ENCODE measurements at places on chromosomes 1 and 21.

DNA sequence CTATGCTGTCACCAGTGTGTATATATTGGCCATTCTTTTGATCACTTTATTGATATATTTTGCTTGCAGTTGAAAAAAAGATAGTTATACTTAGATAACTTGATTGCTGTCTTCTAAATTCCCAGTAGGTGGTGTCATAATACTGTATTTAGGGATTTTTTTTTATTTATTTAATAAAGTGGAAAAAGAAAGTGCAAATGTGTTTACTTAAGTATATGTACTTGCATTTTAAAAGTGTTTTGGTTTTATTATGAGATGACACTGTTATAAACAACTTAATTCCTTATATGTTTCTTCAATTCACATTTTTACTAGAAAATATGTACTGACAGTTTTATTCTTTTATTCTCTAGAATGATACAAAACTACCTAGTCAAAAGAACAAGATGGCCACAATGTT, 164.8 kb downstream of the USP25 start:
- DNase-seq: no peak

- DNase-seq: no peak
Measured at GRCh38 chr1:79899914-79900313, 893.4 kb upstream of the ADGRL4 start.

DNA sequence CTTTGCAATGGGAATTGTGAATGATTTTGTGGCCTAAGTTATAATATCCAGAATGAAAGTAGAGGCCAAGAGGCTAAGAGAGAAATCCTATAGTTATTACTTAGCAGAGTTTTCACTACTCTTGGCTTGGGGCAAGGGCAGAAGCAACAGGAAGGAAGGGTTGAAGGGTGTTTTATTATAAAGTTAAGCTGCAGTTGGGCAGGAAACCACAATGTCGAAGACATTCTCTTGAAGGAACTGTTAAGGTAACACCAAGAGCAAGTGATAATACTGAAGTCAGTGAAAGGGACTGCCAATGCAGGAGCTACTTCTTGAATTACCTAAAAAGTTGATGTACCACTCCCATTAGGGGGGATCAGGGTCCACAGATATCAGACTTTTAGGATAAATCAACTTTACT, 8.3 kb downstream of the XCL2 start:
- no peak for DNase-seq

- DNase-seq: no peak
Measured at GRCh38 chr1:226942392-226942791, 2.3 kb downstream of the COQ8A start.

DNA sequence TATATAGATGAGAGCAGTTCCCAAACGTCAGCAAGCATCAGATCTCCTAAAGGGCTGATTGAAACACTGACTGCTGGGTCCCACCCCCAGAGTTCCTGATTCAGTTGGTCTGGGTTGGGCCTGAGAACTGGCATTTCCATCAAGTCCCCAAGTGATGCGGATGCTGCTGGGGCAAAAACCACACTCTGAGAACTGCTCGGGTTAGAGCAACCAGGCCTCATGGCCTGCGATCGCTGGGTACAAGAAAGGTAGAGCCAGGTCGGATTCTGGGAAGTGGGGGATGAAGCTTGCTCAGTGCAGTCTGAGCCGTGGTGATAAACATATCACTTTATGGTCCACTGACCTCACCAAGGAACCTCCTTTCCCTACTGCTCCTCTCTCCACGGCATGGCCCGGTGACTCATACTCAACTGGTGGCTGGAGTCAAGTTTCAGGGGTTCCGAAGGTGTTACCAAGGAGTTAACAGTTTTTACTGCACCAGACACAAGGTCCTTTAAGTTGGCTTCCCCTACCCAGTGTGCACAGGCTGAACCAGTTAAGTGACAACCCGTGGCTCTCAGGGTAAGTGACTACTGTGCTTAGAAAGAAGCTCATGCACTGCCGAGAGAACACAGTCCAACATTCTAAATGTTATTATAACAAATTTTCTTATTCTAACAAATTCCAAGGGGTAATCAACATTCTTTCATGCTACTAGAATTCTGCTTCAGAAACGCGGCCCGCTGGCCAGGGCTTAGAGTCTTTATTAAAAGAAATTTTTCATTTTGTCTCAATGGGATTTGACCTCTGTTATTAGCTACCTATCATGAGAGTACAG, 153.5 kb downstream of the TGFBR3 start:
- DNase-seq: no peak
